ENCODE measurements at places on chromosomes 4 and X.

DNA sequence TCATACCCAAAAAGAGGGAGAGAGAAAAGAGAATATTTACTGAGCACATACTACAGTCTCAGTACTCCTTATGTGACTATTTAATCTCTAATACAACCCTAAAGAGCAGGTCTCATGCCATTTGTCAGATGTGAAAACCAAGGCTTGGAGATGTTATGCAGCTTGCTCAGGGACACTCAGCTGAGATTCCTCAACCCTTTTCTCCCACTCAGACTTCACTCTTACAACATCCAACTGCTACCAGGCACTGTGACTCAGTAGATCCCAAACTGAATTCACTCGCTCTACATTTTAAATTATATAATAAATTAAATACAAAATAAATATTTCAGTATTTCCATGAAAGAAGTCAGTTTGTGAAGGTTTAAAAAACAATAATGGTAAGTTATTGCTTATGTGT lies 53.7 kb downstream of the TSPAN5 start:
- DNase-seq: no peak

DNA sequence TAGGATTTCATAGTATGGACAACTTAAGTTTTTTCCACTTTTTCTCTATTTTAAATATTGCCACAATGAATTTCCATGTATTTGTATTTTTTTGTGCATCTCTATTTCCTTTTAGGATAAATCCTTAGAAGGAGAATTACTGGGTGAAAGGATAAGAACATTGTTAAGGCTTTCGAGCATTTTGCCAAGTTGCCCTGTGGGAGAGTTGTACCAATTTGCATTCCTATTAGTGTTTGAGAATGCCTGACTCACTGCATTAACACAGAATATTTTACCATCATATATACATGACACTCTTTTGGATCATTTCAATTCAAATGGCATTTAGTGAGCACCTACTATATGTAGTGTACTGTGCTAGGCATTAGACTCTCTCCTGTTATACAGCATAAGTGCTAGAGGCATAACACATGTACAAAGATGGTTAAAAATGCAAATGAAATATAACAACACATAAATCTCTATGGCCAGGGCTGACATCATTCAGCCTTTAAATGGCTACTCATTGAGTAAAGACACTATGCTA lies 57.0 kb downstream of the PLAC1 start:
- no peak for DNase-seq

DNA sequence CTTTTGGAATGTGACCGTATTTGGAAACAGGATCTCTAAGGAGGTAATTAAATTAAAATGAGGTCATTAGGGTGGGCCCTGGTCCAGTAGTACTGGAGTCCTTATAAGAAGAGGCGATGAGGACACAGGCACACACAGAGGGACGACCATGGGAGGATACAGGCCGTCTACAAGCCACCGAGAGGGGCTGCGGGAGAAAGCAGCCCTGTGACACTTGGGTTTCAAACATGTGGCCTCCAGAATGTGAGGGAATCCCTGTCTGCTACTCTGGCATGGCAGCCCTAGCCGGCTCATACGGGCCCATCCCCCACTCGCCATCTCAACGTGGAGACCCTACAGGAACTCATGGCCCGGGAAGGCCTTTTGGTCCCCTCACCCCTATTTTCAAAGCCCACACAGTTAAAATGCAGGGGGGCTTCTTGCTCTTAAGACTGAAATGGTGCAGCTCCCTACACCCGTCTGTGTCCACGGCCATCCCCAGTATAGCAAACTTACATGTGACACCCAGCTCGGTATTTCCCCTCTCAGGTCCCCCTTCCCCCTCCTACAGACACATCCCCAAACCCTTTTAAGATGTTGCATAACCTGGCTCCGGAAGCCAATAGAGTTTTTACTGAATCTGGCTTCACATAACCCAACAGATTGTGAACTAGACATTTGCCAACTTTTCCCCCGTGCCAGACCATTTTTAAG lies 124.1 kb upstream of the TBL1X start:
- no peak for DNase-seq

- DNase-seq: no peak
Observed at GRCh38 chr4:93127489-93127888, 701.1 kb upstream of the ATOH1 start.

DNA sequence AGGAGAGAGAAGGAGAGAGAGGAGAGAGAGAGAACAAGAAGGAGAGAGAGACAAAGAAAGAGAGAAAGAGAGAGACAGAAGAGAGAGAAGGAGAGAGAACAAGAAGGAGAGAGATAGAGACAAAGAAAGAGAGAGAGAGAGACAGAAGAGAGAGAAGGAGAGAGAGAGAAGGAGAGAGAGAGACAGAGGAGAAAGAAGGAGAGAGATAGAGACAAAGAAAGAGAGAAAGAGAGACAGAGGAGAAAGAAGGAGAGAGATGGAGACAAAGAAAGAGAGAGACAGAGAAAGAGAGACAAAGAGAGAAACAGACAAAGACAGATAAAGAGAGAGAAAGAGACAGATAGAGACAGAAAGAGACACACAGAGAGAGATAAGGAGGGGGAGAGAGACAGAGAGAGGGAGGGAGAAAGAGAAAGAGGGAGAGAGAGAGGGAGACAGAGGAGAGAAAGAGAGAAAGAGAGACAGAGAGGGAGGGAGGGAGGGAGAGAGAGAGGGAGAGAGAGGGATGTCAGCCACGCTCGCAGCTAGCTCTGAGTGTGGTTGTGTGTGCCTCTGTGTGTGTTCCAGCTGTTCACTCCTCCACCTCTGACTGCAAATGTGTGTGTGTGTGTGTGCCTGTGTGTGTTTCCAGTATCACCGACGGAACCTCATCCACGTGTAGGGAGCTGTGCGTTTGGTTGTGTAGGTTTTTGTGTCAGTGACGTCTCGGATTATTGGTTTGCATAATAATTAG lies 105.8 kb downstream of the CRLF2 start:
- no peak for DNase-seq

DNA sequence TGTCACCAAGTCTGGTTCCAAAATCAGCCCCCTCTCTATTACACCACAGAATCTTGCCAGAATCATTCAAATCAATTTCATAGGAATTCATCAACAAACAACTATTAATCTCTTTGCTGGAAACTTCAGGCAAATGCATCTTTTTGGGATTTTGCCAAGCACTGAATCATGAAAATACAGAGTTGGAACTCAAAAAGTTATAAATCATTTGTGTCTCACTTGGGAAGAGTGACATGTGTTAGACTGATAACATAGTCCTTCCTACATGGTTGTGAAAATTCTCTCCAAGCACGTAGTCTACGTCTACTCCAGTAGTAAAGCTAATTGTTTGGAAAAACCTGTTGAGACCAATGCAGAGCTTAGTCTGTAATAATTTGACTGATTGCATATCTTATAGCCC lies 19.0 kb downstream of the CXCL8 start:
- DNase-seq: no peak

DNA sequence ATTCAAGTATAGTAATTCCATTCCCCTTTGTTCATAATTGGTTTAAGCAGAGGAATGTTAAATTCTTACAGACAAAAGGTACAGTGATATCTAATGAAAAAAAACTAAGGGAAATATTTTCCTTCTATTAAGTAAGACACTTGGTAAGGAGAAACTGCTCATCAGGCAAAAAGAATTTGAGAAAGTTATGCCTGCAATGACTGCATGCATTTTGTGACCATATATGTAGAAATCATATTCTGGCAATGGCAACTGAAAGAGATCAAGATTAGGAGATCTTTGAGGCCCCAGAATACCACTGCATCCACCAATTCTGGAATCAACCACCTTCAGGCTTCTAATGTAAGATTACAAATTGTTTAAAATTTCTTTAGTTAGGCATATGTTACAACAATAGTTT lies 364.8 kb downstream of the PCDH10 start:
- DNase-seq: no peak

- no peak for DNase-seq
Observed at GRCh38 chr4:176981074-176981473, 188.4 kb upstream of the VEGFC start.

- no peak for DNase-seq
Observed at GRCh38 chrX:68508799-68509198, 9.9 kb downstream of the YIPF6 start.

DNA sequence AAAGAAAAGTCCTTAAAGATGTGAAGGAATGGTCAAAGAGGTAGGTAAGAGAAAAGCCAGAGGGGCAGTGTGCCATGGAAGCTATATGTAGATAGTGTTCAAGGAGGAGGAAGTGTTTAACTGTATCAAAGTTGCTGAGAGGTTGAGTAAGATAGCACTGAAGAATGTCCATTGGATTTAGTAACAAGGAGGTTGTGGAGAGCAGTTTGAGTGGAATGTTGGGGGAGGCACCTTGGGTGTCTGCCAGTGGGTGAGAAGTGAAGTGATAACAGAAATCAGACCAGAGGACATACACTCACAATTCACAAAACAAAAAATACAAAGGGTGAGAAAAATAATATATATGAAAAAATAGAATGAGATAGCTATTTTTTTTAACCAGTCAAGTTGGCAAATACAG lies 121.3 kb upstream of the AMOT start:
- no peak for DNase-seq

GRCh38 chr4:37847311-37847884 lies 20.9 kb downstream of the PGM2 start:
- no peak for DNase-seq

DNA sequence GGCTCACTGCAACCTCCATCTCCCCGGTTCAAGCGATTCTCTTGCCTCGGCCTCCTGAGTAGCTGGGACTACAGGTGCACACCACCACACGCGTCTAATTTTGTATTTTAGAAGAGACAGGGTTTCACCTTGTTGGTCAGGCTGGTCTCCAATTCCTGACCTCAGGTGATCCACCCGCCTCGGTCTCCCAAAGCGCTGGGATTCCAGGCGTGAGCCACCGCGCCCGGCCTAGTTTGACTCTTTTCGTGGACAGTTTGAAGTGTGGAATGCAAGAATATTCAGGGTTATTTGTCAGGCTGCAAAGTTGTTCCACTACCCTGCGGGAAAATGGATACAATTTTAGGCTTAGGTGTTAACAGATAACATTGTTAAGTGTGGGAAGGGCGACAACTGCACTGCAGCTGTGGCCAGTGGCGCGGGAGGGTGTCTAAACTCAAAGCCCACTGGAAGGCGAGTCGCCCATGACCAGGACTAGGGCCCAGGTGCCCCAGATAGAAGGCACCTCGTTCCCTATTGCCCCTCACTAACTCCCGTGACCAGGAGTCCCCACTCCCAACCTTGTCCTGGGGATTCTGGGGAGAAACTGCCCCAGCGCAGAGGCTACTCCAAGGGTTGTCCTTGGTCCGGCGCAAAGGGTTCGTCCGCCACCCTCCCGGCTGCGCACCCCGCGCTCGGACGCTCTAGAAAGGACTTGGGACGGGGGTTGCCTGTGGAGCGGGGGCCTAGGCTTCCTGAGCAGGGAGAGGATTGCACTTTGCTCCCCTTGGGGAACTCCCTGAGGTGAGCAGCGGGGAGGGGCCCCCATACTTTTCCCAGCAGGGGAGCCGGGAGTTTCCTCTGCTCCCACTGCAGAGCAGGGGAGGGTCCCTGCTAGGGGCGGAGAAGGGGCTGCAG lies 1.1 kb upstream of the CD99 start:
- no peak for DNase-seq

GRCh38 chr4:168955674-168956073 lies 54.4 kb downstream of the CBR4 start:
- no peak for DNase-seq

GRCh38 chrX:21806691-21807090 lies 32.7 kb upstream of the MBTPS2 start:
- no peak for DNase-seq

DNA sequence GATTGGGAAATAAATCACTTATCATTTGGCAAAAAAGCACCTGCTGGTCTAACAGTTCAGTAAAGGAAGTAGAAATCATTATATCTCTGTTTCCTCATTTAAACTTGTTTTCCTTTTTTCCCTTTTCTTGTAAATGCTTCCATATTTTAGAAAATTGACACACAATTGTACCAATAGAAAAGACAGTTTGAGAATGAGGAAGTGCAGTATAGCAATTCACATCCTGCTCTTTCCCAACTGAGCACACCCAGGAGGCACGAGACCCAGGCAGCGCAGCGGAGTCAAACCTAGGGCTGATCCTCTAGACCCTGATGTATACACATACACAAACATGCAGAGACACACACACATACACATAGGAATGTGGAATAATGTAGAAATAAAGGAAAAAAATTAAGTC lies 74.8 kb upstream of the PACRGL start:
- no peak for DNase-seq

- no peak for DNase-seq
Observed at GRCh38 chrX:35743331-35743730, 54.8 kb upstream of the MAGEB16 start.

DNA sequence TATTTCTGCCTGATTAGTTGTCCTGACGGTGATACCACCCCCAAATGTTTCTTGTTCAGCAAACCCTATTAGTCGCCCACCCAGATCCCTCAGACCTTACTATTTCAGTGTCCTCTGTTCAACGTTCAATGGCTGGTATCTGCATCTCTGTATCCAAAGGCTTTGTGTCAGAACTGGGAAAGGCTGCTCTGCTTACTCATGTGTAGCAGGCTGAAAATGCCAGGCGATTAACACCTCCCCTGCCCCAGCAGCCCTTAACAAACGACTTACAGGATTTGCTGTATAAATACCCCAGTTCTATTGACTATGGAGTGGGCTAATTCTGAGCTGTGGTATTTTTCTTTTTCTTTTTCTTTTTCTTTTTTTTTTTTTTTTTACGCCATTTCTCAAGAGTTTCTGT lies 415.0 kb downstream of the ZNF674 start:
- no peak for DNase-seq

GRCh38 chr4:87073199-87074120 lies 138.6 kb downstream of the AFF1 start:
- no peak for DNase-seq

DNA sequence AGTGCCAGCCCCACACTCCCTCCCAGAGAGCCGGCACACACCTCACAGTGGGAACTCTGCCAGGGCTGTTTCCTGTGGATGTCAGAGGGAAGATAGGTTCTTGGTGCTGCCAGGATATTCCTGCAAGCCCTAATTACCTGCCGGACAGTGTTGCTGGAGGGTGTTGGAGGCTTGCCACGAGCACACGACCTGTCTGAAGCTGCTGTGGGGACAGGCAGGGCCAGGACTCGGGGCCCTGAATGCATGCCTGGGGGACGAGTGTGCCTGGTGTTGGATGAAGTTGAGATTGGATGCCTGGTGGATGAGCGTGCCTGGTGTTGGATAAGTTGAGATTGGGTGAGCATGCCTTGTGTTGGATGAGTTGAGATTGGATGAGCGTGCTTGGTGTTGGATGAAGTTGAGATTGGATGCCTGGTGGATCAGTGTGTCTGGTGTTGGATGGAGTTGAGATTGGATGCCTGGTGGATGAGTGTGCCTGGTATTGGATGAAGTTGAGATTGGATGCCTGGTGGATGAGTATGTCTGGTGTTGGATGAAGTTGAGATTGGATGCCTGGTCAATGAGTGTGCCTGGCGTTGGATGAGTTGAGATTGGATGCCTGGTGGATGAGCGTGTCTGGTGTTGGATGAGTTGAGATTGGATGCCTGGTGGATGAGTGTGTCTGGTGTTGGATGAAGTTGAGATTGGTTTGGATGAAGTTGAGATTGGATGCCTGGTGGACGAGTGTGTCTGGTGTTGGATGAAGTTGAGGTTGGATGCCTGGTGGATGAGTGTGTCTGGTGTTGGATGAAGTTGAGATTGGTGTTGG lies 23.2 kb upstream of the UVSSA start:
- no peak for DNase-seq

All from SJSA1 (cell line).